ENCODE measurements at places on chromosomes 13 and 19.
A peak's percentile ranks its signal among the peaks of the same experiment; 100 is the strongest.

DNA sequence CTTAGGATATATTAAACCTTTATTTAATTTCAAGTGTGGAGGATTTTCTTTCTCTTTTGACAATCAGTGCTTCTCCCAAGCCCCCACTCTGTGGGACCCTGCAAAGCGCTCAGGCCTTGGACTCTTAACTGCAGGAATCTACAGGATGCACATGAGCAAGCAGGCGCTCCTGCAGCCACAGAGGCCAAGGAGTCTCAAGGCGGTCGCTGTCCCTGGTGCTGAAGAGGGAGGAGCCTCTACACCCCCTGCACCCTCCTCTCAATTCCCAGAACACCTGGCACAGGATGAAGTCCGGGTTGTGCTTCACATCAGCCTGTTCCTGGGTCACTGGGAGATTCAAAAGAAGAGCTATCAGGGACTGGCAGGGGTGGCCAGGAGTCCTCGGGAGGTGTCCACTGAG, 13.5 kb downstream of the OR10H4 start:
- no peak for DNase-seq

- DNase-seq = no peak
Observed at GRCh38 chr19:44109458-44109857, 3.7 kb upstream of the ZNF225 start.

- peak; percentile 52 for DNase-seq
Observed at GRCh38 chr19:1651568-1652291, 685 bp downstream of the TCF3 start.

DNA sequence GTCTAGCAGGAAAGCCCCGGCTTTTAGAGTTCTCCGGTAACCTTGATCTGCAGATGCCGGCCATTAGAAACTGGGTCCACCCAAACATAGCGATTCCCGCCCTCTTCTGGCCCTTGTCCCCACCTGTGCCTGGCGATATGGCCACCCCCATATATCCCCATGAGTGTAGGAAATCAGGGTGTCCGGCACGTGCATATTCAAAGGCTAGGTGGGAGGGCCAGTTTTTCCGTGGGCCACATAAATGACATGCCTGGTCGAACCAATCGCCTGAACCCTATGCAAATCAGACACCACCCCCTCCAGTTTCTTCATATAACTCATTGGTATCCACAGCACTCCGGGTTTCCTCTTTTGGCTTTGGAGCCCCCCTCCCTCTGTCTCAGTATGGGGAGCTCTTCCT, 37.4 kb downstream of the ERICH4 start:
- DNase-seq = no peak

DNA sequence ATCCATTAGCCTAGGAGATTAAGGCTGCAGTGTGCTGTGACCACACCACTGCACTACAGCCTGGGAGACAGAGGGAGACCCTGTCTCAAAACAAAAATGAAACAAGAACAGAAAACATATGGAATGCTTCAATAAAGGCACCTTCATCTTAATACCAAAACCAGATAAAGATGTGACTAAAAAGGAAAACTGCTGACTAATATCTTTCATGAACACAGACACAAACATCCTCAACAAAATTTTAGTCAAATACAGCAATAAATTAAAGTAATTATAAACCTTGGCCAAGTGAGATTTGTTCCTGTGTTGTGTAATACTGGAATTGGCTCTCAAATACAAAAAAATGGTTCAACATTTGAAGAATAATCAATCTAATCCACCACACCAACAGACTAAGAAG, 103.5 kb downstream of the PRR20E start:
- DNase-seq = no peak

DNA sequence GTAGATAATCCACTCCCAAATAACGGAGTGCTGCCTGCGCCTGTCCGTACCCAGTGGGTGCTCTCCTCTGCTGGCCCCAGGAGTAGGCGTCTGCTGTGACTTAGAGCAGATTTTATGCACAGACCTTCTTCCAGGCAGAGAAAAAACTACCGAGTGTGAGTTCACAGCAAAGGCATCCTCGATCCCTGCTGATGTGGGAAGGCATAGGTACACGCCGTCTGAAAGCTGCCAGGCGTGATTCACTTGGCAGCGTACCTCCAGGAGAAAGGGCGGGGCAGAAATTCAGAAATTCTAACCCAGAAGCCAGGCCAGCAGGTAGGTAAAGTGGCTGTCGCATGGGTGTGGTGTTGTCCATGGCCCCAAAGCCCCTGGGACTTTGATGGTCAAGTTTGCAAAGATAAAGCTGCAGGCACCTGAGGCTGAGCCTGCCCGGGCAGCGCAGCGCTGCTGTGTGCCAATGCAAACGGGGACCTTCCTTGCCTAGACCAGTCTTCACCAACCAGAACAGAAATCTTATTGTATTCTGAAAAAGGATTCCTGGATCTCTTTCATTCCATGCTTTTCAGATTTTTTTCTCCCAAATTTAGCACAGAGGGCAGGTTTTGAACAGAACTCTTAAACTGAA, 36.3 kb downstream of the COL4A2 start:
- DNase-seq = no peak

- peak; percentile 79 for DNase-seq
Observed at GRCh38 chr13:95535243-95535642, 17.3 kb upstream of the CLDN10 start.

GRCh38 chr19:39692166-39692565, 12.1 kb upstream of the LGALS14 start:
- DNase-seq = no peak

DNA sequence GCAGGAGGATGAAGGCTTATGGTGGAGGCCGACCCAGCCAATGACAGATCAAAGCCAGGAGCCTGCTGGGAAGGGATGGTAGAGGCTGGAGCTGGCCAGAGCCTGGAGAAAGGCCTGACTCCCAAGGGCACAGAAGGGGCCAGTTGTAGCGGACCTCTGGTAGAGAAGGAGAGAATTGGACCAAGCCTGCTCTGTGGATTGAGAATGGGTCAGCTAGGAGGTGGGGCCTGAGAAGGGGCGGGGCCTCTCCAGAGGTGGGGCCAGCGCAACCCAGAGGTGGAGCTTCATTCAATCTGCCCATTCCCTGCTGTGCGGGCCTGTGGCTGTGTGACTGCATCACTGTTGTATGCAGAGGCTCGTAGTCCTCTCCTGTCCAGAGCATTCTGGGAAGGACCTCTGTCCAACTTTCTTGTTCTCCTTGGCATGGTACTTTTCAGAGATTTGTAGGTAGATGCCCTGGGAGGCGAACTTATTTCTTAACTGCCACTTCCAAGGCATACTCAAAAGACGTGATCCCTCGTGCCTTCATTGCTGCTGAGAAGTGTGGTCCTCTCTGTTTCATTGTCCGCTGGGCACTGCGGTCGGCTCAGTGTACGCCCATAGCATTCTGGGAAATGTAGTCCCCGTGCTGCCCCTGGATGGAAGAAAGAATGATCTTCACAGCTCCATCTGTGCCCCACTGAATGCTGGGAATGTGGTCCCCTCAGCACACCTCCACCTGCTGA, 6.7 kb downstream of the GRIN2D start:
- peak; percentile 92 for DNase-seq

DNA sequence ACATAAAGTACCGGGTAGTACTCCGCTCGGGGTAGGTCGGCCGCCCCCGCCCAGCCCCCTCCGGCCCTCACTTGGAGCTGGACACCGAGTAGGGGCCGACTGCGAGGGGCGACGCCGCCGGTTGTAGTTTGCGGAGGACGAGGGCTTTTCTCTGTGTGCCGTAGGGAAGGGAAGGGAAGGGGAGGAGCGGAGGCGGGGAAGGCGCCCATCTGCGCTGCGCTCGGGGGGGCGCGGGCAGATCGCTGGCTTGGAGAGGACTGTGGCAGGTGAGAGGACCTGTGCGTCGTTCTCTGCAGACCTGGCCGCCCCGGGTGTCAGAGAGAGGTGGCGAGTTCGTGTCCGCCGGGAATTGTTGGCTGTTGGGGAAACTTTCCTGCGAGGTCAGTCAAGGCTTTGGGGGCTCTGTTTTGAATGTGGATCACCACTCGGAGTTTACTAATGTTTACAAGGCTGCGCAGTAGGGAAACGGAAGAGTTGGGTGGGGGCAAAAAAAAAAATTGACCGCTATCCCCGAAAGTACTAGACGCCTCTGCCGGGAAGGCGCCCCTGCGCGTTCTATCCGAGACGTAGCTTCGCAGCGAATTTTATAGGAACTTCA, 1.4 kb downstream of the ING1 start:
- peak; percentile 60 for DNase-seq

- peak; percentile 20 for DNase-seq
Observed at GRCh38 chr19:17244618-17245534, 843 bp downstream of the NR2F6 start.

GRCh38 chr13:96968027-96968426, 26.2 kb downstream of the OXGR1 start:
- DNase-seq = no peak

GRCh38 chr13:58843071-58843470, 1211.5 kb downstream of the PCDH17 start:
- DNase-seq = no peak

- DNase-seq = no peak
Observed at GRCh38 chr13:101917833-101918661, 465.6 kb downstream of the ITGBL1 start.

- peak; percentile 94 for DNase-seq
Observed at GRCh38 chr19:57527136-57527881, at the start of gene ZNF549. Gene ZNF549, plus strand, starts transcription at chr19:57527356. Its CDS starts 218 bp downstream, at chr19:57527574.

GRCh38 chr19:18469069-18469846, 31.3 kb upstream of the ISYNA1 start:
- peak; percentile 72 for DNase-seq

DNA sequence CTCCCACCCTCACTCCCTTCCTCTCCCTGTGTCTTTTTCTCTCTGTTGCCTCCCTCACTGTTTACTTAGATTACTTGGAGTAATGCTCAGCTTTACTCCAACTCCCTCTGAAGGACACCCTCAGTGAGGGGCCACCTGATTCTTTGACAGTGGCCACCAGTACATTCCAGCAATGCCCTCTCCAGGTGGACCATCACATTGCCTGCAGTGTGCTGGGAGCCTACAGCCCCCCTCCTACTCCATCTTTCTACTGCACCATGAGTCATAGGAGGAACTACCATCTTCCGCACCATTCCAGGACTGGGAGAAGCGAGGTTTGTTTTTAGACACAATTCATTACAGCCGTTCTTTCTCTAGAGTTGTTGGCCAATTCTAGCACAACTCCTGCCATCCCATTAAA, 96.6 kb upstream of the POSTN start:
- DNase-seq = no peak

DNA sequence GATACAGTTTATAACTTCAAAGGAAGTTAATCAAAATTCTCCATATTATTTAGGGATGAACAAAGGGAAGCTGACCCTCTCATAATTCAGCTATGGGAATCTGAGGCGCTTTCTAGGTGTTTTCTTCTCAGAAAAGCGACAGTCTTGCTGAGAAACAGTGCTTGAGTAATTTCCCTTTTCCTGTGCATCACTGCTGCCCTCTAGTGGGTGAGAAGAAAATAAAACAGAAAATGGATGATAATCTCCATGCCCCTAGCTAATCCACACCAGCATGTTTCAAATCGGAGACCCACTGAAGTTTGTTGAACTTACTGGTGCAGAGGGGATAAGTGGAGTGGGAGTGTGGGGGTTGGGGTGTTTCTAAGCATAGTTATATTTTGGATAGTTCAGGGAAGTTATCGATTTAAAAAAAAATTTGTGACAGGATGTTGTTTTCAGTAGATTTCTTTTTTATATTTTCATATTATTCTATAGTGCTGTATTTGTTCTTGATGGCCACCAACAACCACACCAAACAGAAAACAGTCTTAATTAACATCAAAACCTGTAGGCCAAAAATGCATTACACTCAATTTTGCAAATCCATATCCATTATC, 21.4 kb downstream of the LCP1 start:
- DNase-seq = peak; percentile 65

- no peak for DNase-seq
Observed at GRCh38 chr13:65926750-65927171, 1303.4 kb downstream of the PCDH9 start.
